CD4-positive, alpha-beta T cell treated with Interleukin-10 for 1 hour (primary cell): ENCODE measurements at places on chromosomes 3 and 15.

GRCh38 chr3:107198581-107199181 is 178.6 kb upstream of the CCDC54 start:
- no peak for DNase-seq

GRCh38 chr3:66822186-66823008 is 175.7 kb upstream of the KBTBD8 start:
- peak; percentile 72 for DNase-seq

DNA sequence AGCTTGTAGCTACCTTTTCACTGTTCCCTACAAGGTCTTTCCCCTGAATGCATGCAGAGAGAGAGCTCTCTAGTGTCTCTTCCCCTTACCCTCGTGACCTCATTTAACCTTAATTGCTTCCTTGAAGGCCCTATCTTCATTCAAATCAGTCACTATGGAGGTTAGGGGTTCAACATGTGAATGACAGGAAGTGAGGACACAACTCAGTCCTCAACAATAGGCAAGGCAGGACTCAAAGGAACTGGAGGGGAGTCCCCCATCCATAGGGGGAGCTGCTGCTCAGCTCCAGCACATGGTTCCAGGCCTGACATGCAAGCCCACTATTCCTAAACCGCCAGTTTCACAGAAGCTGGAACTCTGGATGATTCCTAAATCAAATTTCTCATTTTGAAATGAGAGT is 33.8 kb upstream of the GYG1 start:
- no peak for DNase-seq

DNA sequence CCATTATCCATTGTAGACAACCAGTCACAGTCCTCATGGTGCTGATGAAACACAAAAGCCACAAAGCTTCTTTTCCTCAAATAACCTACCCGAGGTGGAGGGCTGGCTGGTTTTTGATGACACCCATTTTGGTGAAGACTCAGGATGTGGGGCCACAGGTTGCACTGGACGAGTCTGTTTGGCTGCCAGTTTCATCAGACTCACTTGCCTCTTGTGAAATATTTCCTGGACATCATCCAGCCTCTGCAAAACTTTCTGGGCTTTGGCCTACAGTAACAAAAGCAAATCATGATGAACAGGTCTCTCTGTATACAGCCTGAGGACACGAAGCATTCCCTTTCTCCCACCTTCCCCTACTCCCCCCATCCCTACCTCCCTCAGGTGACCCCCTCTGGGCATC is 42.2 kb downstream of the B3GNT5 start:
- DNase-seq = no peak

DNA sequence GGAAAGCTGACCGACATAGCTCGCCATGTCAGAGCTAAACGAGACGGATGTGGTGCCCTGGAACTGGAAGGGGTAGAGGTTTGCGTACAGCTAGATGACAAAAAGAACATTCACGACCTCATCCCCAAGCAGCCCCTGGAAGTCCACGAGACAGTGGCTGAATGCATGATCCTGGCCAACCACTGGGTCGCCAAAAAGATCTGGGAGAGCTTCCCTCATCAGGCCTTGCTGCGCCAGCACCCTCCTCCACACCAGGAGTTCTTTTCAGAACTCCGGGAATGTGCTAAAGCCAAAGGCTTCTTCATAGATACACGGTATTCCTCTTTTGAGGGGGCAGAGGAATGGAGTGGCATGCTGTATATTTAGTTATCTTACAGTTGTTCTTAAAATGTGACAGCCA is 30.4 kb downstream of the TIPIN start:
- no peak for DNase-seq

- no peak for DNase-seq
These were observed 166.7 kb upstream of the THBS1 start for GRCh38 chr15:39414201-39414600.

DNA sequence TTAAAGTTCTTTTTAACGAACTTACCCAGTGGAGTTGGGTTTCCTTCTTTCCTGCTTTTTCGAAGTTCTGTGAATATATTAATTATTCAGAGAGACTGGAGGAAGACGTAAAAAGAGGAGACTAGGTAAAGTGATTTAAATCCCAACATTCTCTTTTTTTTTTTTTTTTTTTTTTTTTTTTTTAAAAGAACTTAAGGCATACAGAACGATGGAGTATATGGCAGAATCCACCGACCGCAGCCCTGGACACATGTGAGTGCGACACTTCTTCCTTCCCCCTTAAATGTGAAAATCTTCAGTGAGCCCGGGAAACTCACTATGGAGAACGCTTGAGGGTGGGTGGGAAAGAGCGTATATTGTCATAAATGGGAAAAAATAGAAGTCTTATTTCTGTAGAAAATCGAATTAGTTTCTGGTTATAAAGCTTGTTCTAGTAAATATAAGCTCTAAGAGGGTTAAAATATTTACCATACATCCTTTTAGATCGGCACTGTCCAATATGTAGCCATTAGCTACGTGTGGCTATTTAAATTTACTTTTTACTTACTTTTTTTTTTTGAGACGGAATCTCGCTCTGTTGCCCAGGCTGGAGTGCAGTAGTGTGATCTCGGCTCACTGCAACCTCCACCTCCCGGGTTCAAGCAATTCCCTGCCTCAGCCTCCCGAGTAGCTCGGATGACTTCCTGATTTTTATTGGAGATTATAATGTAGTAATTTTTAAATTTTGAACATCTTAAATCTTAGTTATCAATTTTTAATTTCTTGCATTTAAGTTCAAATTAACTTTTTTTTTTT is 892 bp downstream of the NMD3 start:
- DNase-seq = peak; percentile 9

GRCh38 chr3:128297401-128298138 is 144.3 kb downstream of the EEFSEC start:
- no peak for DNase-seq

- DNase-seq = no peak
These were observed 30.6 kb downstream of the ZFAND6 start for GRCh38 chr15:80090041-80090440.
